Pulmonary artery endothelial cell (primary cell): ENCODE measurements at places on chromosomes 12 and 14. TPM values are rescaled to one million over a fixed set of nuclear protein-coding genes. Genes with fewer than 3 reads are reported as not detected.

Gene ARMH4
- 1.5 and 2.1 TPM in 2 replicates for total RNA-seq

Gene WNT1
- not detected in 2 replicates for total RNA-seq

Gene CEBPE
- not detected in 2 replicates for total RNA-seq

Gene IFNG
- total RNA-seq = not detected in 2 replicates

Gene PRH2
- total RNA-seq = not detected in 2 replicates

Gene ASB8
- 13.1 and 19.3 TPM in 2 replicates for total RNA-seq

Gene DHRS2
- 0.07 and 0.21 TPM in 2 replicates for total RNA-seq

Gene OTOGL
- total RNA-seq = 0.63 and 5.3 TPM in 2 replicates

Gene RHOF
- total RNA-seq = 6.7 and 7.6 TPM in 2 replicates

Gene IL22
- not detected in 2 replicates for total RNA-seq

Gene TBX5
- not detected in 2 replicates for total RNA-seq
